ENCODE measurements at places on chromosomes 13 and 19. TPM values are rescaled to one million over a fixed set of nuclear protein-coding genes. Genes with fewer than 3 reads are reported as not detected.
A peak's percentile ranks its signal among the peaks of the same experiment; 100 is the strongest.

DNA sequence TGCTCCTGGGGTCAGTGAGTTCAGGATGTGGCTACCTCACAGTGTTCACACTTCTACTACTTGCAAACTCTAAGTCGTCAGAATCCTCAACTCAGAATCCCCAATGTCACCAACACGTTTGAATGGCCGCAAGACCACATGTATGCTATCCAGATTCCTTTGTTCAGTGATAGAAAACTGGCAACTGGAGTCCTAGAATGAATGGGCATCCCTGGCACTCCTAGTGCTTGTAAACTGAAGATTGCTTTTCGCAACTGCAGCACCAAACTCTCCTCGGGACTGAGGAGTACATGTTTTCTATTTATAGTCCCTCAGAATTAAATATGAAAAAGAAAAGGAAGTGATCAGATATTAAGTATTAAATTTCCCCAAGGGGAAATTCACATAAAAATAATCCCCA, 4.9 kb downstream of the SMAD9 start:
- no peak for DNase-seq

- DNase-seq, result no peak
Measured at GRCh38 chr19:28960586-28960985, 252.4 kb downstream of the UQCRFS1 start.

- DNase-seq, result peak; percentile 83
Measured at GRCh38 chr19:7681340-7682174, 924 bp downstream of the TRAPPC5 start.

DNA sequence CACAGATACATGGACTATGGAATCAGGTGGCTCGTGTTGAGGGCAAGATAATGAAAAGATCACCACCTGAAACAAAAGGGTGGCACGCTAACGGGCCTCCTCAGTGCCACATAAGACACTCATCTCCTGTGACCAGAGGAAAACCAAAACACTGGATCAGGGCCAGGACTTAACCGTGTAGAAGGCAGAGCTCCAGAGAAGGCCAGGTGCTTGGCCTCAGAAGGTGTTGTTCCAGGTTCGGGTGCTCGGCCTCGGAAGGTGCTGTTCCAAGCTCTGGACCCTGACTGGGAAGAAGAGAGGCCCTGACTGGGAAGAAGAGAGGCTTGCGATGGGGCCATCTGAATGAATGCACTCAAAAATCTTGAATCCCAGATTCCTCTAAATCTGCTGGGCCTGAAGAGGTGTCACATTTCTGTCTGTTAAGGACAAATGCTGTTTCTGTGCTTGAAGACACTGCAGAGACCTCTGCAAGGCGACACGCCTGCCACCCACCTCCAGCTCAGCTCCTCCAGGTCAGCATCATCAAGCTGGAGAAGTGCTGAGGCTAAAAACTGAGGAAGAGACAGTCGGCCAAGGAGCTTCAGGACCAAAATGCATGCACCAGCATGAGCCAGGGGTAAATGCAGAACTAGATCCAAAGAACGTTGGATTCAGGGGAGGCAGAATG, 2.7 kb upstream of the RASA3 start:
- no peak for DNase-seq

GRCh38 chr19:1911098-1911497, 5.9 kb downstream of the ADAT3 start:
- no peak for DNase-seq

DNA sequence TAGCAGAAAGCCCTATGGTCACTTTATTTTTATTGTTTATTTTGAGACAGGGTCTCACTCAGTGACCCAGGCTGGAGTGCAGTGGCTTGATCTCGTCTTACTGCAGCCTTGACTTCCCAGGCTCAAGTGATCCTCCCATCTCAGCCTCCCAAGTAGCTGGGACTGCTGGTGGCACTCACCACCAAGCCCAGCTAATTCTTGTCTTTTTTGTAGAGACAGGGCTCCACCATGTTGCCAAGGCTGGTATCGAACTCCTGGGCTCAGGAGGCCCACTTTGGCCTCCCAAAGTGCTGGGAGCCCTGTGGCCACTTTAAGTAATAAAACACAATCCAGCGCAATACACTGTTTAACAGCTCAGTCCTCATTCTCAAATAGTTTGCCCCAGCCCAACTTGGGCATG, 69.3 kb downstream of the NUFIP1 start:
- DNase-seq, result no peak

- no peak for DNase-seq
Measured at GRCh38 chr13:49399801-49400472, 43.9 kb downstream of the CAB39L start.

DNA sequence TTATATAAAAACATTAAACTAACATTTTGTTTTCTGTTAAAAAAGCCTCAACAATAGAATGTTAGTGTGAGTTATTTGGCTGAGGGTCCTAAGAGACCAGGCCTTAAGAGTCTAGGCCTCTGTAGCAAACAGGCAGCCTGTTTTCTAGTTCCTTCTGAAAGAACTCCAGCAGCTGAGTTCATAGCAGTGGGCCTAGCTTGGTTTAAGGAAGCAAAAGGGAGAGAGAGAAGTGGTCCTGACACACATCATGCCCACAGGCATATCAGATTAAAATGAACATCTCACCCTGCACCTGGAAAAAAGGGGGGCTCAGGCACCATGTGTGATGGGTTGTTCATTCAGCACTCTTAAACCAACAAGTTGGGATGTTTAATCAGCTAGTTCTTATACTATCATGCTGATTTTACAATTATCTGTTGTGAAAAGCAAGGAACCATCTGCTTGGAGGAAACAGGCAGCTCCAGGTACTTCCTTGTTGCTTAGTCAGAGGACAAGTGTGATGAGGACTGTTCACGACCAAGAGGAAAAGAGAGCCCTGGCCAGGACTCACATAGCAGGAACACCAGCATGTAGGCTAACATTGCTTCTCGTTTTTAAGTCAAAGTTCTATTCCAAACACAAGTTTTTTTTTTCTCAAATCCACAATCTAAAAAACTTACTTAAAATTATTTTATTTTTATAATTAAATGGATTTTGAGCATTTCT, 81.3 kb upstream of the FRY start:
- DNase-seq, result no peak

GRCh38 chr19:11708457-11708856, 30.3 kb downstream of the ZNF823 start:
- no peak for DNase-seq

DNA sequence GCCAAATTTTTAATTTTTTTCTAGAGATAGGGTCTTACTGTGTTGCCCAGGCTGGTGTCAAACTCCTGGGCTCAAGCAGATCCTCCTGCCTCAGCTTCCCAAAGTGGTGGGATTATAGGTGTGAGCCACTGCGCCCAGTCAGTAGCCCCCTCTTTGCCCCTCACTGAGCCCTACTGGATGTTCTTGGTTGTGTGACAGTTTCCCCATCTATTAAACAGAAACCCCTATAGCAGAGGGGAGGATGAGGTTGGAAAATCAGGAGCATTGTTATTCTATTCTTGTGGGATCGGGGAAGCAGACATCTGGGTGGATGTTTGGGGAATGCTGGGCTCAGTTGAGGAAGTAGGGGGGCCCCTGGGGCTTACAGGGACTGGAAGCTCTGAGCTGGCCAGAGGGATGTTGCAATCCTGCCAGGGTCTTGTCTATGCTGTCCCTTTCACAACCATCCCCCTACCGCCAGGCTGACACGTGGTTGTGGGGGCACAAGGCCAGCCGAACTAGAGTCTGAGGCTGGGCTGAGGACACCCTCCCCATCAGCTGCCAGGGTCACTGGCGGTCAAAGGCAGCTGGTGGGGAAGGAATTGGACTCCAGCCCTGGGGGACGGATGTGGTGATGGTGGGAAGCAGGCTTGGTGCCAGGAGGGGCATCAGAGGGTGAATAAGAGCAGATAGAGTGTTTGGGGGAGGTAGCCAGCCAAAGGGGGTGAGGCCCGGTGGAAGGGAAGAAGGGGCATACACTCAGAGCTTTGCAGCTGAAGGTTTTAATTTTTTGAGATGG, 10.9 kb downstream of the APOC1 start:
- DNase-seq, result peak; percentile 60

GRCh38 chr19:34666200-34666957, 10.6 kb downstream of the SCGB2B2 start:
- DNase-seq, result no peak

- no peak for DNase-seq
Measured at GRCh38 chr19:17116996-17117702, 41.6 kb downstream of the MYO9B start.

Gene TIMM50
- 79.7 TPM for total RNA-seq

Gene ZNF284
- 1.6 TPM for total RNA-seq

Gene ZNF77
- total RNA-seq, result 2.6 TPM

Gene C1QTNF9B
- not detected for total RNA-seq

Gene SLC5A5
- total RNA-seq, result 0.16 TPM

All from heart right ventricle (tissue), 16 donors.